Glutamatergic neuron (in vitro differentiated cells): ENCODE measurements at places on chromosomes 5 and 9.

- no peak for DNase-seq
Observed at GRCh38 chr5:155471027-155471426, 457.5 kb downstream of the KIF4B start.

GRCh38 chr5:83179966-83180365 lies 102.6 kb downstream of the XRCC4 start:
- no peak for DNase-seq

- DNase-seq: peak; percentile 65
Observed at GRCh38 chr9:133837627-133838597, 99.8 kb upstream of the SARDH start.

DNA sequence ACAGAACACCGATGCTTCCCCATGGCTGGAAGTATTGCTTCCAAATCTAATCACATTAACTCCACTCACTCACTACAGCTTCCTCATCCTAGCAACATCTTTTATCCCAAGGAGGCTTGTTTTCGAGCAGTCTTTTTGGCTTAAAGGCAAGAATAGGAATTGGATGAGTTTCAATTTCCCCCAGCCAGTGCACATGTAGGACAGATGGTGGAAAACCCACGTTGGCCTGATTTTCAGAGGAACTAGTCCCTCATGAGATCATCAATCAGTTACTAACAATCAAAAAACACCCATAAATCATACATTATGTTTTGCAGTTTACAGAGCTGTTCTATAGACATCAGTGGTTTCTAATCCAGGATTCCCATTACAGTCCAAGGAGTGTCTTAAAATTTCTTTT lies 48.5 kb upstream of the AGXT2 start:
- no peak for DNase-seq

DNA sequence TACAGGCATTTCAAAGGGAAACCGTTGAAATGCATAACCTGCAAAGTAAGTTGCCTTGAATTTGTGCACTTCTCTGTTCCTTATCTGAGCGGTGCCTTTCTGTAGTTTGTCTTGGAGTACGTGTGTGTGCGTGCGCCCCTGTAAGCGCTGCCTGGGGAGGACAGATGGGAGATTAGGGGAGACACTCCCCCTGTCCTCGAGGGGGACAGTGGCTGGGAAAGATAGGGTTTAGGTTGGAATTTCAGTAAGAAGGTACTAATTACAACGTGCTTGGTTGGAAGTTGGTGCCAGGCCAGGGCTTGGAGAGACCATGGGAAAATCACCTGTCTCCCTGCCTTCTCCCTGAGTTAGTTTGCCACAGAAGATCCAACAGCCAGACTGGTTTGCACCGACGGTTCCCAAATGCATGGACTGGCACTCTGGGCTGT lies 73.2 kb downstream of the PIK3R1 start:
- no peak for DNase-seq

- no peak for DNase-seq
Observed at GRCh38 chr5:73307645-73308355, 134.8 kb downstream of the TMEM174 start.

- peak; percentile 90 for DNase-seq
Observed at GRCh38 chr5:172764861-172765765, 5.9 kb downstream of the DUSP1 start.

GRCh38 chr9:94668928-94669729 lies 29.8 kb upstream of the FBP1 start:
- peak; percentile 54 for DNase-seq

GRCh38 chr9:112838342-112838741 lies 52.3 kb downstream of the SLC46A2 start:
- no peak for DNase-seq
